ENCODE measurements at places on chromosomes 3 and 15.

DNA sequence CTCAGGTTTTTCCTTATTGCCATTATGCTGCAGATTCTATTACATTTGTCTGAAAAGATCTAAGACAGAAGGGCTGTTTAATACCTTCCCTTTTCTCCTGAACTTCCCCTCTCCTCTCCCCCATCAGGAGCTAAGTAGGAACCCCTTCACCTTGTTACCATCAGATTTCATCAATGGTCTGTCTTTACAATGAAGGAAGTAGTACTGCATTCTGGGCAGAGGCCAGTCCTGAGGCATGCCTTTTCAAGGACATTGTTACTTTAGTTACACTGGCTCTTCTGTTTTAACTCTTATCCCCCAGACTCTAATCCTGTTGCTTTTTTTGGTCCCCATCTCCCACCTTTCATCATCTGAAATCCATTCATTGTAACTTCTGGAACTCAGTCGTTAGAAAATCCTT is 8.1 kb downstream of the CTNNB1 start:
- DNase-seq, result no peak

DNA sequence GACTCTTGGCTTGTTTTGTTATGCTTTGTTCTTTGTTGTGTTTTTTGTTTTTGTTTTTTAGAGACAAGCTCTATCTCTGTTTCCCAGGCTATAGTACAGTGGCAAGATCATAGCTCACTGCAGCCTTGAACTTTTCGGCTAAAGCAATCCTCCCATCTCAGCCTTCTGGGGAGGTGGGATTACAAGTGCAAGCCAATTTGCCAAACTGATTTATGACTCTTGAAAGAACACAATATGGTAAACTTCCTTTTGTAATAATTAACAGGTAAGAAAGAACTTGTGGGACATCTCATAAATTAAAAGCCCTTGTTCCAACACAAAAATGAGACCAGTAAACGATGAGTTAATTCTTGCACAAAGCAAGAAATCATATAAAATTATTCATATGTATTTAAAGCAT is 476.3 kb downstream of the MAGI1 start:
- DNase-seq, result no peak

DNA sequence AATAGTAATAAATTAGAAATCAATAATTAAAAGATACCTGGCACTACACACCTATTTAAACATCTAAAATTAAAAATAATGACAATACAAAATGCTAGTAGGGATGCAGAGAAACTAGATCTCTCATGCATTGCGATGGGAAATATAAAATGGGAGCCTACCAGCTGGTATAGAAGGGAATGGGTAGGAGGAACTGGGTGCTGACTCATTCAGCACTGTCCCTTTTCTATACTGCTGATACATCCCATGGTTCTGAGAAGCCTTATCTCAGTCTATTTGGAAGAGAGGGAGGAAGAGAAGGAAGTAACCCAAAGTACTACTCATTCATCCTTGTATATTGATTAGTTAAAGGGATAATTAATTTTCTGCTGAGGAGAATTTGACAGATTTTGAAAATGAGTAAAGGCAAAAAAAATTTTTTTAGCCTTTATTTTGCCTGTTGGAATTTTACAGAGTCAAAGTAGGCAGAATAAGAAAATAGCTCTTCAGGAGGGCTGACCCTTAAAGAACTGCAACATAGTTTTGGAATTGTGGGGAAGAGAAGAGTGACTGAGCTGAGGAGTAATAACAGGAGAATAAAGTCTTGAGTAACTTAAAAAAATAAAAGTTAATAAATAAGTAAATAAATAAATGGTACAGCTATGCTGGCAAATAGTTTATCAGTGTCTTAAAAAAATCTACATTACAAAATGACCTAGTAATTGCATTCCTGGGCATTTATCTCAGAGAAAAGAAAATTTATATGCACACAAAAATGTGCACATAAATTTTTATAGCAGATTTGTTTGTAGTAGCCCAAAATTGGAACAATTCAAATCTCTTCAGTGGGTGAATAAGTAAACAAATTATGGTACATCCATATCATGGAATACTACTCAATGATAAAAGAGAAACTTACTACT is 15.3 kb upstream of the BHLHE40 start:
- DNase-seq, result no peak

DNA sequence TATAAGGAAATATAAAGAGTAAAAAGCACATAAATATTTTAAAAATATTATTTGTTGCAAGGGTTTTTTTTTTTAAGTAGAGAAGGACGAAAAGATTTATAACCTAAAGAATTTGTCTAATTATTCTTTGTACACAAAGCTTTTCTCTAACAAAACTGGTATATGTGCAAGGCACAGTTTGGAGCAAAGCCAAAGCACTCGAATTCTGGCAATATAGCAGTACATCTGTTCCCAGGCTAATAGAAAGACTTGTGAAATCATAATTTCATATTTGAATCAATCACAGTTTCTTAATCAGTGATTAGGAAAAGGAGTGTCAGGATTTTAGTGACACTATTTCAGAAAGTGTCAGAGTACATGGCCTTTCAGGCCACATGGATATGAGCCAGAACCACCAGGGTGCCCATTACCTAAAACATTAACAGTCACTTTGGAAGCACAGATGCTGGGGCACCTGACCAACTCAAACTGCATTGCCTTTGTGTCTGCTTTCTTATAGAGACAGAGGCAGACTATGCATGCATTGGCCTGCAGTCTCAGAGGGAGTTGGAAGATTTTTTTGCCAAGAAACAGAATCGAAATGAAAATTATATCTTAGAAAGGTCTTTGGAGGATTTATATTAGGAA is 651.8 kb upstream of the SGO1 start:
- DNase-seq, result no peak

GRCh38 chr15:90789462-90789861 is 72.3 kb downstream of the BLM start:
- no peak for DNase-seq

GRCh38 chr3:119778811-119779210 is 3.1 kb upstream of the NR1I2 start:
- no peak for DNase-seq

- no peak for DNase-seq
These were observed 391.9 kb upstream of the THBS1 start for GRCh38 chr15:39188930-39189329.

GRCh38 chr3:151210676-151211381 is 7.8 kb upstream of the GPR171 start:
- no peak for DNase-seq

DNA sequence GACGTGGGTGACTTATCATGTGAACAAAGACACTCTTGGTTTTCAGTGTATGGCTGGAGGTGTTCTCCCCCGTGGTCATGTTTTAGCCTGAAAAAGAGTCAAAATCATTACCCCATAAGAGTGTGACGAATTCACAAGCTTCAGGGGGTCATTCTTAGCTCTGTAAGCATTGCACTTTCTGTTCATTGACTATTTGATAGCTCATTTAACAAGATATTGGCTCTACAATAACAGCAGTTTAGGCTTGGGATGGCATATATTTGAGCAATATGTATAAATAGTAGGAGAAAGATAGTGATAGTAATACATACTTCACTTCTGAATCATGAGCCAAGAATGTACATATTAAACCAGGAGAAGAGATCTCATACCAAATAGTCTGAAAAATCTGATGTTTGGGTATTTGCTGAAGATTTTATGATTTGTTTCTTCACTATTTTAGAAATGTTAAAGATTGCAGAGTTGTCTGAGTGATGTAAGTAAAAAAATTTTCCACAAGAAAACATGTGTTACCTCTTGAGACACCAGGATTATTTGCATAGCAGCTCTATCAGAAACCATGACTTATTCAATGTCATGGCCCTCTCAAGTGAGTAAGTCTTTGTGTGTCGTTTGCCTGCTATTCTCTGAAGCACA is 996.0 kb downstream of the OTOL1 start:
- no peak for DNase-seq

DNA sequence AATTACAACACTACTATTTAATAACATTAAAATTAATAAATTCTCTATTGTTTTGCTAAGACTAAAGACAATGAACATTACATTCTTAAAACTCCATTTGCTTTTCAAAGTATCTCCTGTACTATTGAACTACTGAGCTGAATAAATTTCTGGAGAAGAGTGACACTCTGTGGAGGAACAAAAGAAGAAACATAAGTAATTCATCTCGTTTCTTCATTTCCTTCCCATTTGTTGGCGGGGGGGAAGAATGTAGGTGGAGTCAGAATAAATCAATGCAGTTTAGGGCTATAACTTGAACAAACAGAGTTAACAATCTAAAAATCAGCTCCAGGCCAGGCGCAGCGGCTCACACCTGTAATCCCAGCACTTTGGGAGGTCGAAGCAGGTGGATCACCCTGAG is 32.7 kb downstream of the EFHB start:
- no peak for DNase-seq

DNA sequence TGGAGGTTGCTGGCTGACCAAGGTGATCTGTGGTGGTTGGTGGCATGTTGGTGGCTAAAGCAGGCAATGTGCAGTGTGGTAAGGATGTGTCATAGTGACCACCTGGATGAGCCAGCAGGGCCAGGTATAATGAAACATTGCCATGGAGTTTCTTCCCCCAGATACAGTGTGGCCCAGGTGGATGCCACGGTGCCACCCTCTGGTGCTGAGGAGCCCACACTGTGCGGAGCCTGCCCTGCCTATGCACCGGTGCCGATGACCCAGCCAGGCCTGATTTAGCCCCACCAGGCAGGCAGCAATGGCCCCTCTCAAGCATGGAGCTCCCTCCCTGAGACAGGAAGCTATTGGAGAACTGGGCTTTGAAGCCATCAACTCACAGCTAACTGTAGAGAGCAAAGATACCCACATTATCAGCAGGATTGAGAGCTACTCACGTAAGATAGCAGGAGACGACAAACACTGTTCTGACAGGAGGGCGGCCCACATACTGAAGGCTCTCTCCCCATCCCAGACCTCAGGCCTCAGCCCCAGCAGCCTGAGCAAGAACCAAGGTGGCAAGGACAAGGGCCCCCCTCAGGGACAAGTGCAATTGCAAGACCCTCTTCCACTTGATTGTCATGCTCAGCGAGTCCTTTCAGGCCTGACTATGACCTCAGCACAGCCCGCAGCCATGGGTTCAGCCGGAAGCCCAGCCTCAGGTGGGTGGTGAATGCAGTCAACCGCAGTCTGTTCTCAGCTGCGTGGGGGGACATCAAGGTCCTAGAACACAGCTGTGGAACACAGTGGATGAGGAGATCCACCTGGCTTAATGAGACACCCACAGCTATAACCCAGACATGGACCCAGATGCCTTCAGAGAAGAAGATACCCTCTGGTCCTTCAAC is 82.8 kb upstream of the CDV3 start:
- peak; percentile 41 for DNase-seq

DNA sequence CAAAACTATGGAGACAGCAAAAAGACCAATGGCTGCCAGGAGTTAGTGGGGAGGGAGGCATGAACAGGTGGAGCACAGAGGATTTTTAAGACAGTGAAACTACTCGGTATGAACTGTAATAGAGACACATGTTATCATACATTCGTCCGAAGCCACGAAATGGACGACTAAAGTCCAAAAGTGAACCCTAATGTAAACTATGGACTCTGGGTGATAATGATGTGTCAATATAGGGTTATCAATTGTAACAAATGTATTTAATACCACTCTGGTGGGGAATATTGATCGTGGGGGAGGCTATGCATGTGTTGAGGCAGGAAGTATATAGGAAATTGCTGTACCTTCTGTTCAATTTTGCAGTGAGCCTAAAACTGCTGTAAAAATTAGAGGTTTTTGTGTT is 107.0 kb downstream of the CPN2 start:
- no peak for DNase-seq

DNA sequence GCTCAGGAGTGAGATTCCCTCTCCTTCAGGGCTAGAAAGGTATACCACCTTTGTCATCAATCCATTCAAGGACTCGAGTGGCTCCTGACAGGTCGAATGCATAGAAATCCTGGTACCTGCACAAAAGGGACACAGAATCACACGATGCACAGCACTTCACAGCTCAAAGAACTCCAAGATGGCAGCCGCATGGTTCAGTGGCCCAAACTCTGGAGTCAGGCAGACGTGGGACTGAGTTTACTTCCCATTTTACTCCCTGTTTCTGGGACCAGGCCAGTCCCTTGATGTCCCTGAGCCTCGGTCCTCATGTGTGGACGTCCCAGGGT is 536 bp downstream of the WDR73 start:
- DNase-seq, result no peak

- DNase-seq, result no peak
These were observed 21.4 kb downstream of the CCR1 start for GRCh38 chr3:46186471-46187340.

DNA sequence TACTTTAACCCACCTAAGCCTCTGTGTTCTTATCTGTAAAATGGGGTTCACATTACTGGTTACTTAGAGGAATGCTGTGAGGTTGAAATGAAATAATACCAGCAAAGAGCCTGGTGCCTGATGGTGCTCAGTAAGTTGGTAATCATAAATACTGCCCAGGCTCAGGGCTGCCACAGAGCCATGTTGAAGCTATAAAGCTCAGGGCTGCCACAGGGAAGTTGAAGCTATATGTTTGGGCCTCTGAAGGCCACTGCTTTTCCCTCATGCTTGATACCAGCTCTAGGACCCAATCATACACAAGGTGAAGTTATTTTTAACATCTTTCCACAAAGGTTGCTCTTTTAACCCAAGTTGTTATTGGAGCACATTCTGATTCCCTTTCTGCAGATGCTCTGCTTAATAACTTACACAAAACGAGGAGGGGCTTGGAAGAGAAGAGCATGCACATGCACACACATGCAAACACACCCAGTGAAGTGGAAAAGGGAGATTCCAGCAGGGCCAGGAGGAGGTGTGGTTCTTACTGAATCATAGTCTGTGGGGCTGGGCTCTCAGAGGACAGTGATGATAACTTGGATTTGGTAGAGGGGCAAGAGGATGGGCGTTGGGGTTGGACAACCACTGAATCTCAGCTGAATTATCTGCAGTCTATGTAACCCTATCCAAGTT is 17.4 kb downstream of the PARP14 start:
- no peak for DNase-seq

- DNase-seq, result no peak
These were observed 81.4 kb downstream of the CBLB start for GRCh38 chr3:105787453-105787852.

GRCh38 chr15:73355612-73356265 is 13.0 kb downstream of the HCN4 start:
- no peak for DNase-seq

DNA sequence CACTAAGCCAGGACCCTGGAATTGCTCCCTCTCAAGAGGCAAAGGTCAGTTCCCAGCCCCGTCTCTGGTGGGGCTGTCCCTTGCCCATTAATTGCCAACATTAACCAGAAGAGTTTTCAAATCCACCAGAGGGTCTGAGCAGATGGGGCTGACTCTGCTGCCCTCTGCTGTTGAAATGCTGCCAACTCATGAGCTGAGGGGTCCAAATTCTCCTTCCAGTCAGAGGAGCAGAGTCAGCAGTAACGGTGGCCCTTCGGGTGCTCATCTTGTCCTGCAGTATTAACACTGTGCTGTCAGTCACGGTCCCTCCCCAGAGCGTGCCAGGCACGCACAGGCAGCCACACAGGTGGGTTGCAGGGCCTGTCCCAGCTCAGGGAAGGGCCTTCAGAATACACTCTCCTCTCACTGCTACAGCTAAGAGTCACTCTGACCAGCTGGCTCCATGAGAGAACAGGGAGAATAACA is 10.7 kb upstream of the SPTBN5 start:
- DNase-seq, result peak; percentile 57

- no peak for DNase-seq
These were observed 26.4 kb upstream of the ACP3 start for GRCh38 chr3:132290833-132291232.

- no peak for DNase-seq
These were observed 16.8 kb downstream of the AGTR1 start for GRCh38 chr3:148714521-148714920.

GRCh38 chr15:28023422-28023821 is 75.7 kb downstream of the OCA2 start:
- no peak for DNase-seq

- no peak for DNase-seq
These were observed 35.4 kb downstream of the RNU5B-1 start for GRCh38 chr15:65339920-65340319.
